ENCODE measurements at places on chromosomes 7 and 10.

DNA sequence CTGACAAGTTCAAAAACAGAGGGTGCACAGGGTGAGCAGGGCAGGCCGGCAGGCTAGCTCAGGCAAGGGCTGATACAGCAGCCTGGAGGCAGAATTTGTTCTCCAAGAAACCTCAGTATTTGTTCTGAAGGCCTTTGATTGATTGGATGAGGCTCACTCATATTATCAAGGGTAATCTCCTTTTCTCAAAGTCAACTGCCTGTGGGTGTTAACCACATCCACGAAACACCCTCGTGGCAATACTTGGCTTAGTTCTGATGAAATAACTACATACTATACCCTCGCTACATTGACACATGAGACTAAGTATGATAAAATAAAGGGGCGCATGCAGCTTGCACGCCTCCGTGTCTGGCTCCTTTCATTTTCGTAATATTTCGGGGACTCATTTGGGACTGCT lies 4.4 kb upstream of the PPP2R2D start:
- no peak for DNase-seq

DNA sequence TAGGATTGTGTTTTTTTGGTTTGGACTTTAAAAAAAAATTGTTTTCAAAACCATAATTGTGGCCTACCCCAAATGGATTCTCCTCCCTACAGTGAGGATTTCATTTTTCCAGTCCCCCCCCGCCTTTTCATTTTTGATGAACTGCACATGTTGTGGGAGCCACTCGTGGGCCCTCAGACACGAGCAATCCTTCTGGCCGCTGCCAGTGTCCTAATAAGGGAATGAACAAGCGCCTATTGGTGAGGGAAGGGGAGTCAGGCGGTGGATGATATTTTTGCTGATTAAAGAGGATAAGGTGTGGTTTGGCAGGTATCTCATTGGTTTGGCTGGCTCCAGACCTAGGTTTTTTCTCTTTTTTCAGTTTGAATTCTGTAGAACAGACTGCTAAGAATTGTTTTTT lies 78.7 kb upstream of the AGBL3 start:
- no peak for DNase-seq

- no peak for DNase-seq
Observed at GRCh38 chr7:30596014-30596641, 1.4 kb downstream of the GARS1 start.

- DNase-seq, result no peak
Observed at GRCh38 chr7:44194069-44194468, 4.8 kb upstream of the GCK start.

DNA sequence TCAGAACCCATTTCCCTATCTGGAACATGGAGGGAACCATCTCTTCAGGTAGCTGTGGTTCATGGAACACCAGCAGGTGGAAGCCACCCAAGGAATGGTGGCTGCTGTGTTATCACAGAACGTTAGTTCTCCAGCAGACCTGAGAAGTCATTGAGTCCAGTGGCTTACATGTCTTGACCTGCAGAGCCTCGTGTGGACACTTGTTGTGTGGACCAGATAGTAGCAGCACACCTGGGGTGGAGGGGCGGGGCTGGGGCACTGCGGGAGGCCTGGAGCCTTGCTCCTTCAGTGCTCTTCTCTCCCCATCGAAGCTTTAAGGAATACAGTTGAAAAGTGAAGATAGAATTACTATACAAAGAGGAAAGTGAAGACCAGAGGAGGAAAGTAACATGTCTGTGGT lies 42.4 kb downstream of the VWA2 start:
- no peak for DNase-seq
